T-helper 1 cell (primary cell): ENCODE measurements at places on chromosomes 11 and 22.
A peak's percentile ranks its signal among the peaks of the same experiment; 100 is the strongest.

DNA sequence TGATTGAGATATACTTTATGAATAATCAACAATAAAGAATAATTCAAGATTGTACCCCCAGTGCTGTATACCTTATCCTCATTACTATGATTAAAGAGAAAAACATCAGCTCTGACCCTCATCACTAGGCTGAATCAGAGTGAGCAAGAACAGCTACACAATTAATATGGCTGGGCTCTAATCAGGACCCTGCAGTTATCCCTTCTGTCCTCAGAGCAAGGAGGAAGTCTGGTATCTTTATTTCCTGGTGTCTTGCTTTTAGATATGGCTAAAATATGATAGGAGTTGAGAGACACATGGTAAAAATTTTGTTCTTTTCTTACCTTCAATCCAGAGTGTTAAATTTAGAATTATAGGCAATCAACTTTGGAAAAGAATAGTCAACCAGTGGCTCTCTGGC is 28.6 kb upstream of the GAB2 start:
- no peak for DNase-seq

GRCh38 chr11:78576549-78577097 is 2.0 kb upstream of the NARS2 start:
- DNase-seq = no peak

GRCh38 chr11:63536669-63537292 is at the start of gene PLAAT4:
TSS of gene PLAAT4 (plus strand) at chr11:63536808. CDS start at chr11:63536869, 61 bp downstream.
- DNase-seq = peak; percentile 41

DNA sequence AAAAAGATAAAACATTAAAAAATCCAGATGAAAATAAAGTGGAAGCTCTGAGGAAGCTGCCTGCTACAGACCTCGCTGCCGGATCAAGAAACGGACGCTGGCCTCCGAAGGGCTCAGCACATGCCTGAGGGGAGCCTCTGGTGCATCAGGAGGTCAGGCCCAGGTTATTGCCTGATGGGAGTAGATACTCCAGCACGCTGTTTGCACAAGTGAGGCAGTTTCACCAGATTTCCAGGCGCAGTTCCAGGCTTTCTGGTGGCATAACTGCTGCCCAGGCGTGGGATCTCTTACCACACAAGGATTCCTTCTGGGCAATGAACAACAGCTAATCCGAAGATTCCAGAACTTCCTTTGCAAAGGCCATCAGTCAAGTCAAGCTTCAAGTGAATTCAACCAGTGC is 154.2 kb downstream of the MPPED1 start:
- no peak for DNase-seq

GRCh38 chr11:56271092-56271491 is 2.9 kb upstream of the OR5T1 start:
- DNase-seq = no peak
